Left ventricle myocardium inferior (tissue), 1 donor: ENCODE measurements at places on chromosomes 5 and 9.

GRCh38 chr5:6554812-6555211 is 78.0 kb downstream of the NSUN2 start:
- no peaks in the 10 kb centered on the region for H3K4me1 ChIP-seq
- H3K36me3 ChIP-seq = no peaks in the 10 kb centered on the region

- no peaks in the 10 kb centered on the region for H3K27me3 ChIP-seq
- no peak overlapping the region for H3K4me3 ChIP-seq
- H3K4me1 ChIP-seq = no peaks in the 10 kb centered on the region
- H3K36me3 ChIP-seq = no peaks in the 10 kb centered on the region
These were observed 212.1 kb downstream of the TLR4 start for GRCh38 chr9:117916291-117916690.

DNA sequence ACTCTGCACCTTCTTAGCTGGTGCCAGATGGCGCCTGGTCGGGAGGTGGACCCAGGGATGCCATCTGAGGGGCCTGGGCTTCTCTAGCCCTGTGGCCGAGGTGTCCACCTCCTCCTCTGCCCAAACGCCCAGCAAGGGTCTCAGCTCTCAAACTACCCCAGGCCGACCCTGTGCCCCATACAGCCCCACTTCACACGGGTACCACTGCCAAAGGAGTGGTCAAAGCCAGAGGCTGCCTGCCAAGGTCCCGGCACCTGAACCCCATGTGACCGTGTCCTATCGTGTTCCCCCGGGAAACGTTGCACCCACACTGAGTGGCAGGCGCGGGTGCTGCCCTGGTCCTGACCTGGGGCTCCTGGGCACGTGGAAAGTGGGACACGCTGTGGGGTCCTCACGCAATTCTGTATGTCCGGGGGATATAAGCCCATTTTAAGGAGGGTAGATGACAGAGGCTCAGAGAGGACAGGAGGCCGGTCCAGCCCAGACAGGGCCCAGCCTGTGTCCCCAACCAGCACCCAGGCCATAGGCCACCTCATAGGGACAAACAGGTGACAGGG is 1.9 kb downstream of the ENTPD8 start:
- peaks cover 44% of the 10 kb centered on the region for H3K27me3 ChIP-seq
- H3K27ac ChIP-seq = no peak overlapping the region
- H3K4me1 ChIP-seq = peaks cover 18% of the 10 kb centered on the region
- H3K36me3 ChIP-seq = no peaks in the 10 kb centered on the region
- H3K4me3 ChIP-seq = no peak overlapping the region
- DNase-seq = no peak

- H3K27me3 ChIP-seq = no peaks in the 10 kb centered on the region
- H3K4me1 ChIP-seq = no peaks in the 10 kb centered on the region
- H3K36me3 ChIP-seq = no peaks in the 10 kb centered on the region
- no peak overlapping the region for H3K27ac ChIP-seq
These were observed 96.1 kb downstream of the TMEM232 start for GRCh38 chr5:110630350-110630749.

DNA sequence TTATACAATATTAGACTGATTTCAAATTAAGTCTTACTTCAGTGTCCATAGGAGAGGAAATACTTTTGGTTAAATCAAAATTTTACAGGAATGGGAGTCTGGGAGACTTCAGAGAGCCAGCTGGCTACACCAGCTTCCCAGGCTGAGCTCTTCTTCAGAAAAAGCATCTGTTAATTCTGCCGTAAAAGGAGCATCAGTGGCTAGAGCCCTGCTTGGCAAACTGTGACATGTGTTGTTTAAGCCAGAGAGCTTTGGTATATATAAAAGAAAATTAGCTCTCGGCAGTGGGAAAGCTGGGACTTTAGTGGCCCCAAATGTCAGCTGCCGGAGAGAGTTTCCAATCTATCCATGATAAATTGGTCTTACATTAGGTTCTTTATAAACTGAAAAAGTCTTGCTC is 378.8 kb upstream of the TUSC1 start:
- no peak overlapping the region for H3K27ac ChIP-seq
- H3K4me1 ChIP-seq = no peaks in the 10 kb centered on the region
- no peak overlapping the region for H3K4me3 ChIP-seq
- H3K36me3 ChIP-seq = no peaks in the 10 kb centered on the region
- DNase-seq = no peak

DNA sequence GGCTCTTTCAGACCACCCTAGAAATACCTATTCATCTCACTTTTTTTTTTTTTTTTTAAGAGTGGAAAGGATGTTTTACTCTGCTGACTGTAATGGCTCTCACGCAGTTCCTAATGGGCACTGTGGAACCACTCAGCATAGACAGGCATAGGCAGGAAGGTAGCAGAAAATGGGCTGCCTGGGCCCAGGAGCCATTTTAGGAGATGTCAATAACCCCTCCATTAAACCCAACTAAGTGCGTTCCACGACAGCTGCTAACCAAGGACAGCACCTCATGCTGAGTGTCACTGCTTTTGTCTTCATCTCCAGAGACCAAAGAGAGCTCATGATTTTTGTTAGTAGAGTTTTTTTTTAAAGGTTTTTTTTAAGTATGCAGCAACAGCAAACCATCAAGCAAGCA is 15.3 kb downstream of the MAP1B start:
- peaks cover 34% of the 10 kb centered on the region for H3K36me3 ChIP-seq
- peaks cover 19% of the 10 kb centered on the region for H3K4me1 ChIP-seq
- H3K27ac ChIP-seq = no peak overlapping the region
- H3K4me3 ChIP-seq = no peak overlapping the region
- DNase-seq = no peak

DNA sequence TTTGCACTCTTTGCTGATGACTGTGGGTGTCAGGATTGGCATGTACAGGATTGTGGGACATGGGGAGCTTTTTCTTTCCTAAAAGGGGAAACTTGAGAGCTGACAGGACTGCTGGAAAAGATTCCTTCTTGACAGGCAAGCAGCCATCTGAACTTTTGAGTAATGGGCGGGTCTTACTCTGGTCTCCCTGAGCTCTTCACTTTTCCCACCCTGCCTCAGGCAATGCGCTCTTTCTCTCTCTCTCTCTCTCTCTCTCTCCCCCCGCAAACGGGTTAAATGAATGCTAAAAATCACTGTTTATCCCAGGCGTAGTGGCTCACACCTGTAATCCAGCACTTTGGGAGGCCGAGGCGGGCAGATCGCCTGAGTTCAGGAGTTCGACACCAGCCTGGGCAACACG is 37.1 kb upstream of the F2RL1 start:
- no peak overlapping the region for H3K4me3 ChIP-seq
- H3K27me3 ChIP-seq = no peaks in the 10 kb centered on the region
- no peak for DNase-seq
- H3K36me3 ChIP-seq = no peaks in the 10 kb centered on the region
- H3K4me1 ChIP-seq = no peaks in the 10 kb centered on the region
- no peak overlapping the region for H3K27ac ChIP-seq

- no peak overlapping the region for H3K27ac ChIP-seq
- no peak overlapping the region for H3K4me3 ChIP-seq
- H3K4me1 ChIP-seq = peaks cover 10% of the 10 kb centered on the region
- peaks cover 9% of the 10 kb centered on the region for H3K27me3 ChIP-seq
- no peaks in the 10 kb centered on the region for H3K36me3 ChIP-seq
These were observed 123.0 kb upstream of the GABRP start for GRCh38 chr5:170660531-170660930.

GRCh38 chr5:96930058-96930457 is 5.8 kb upstream of the LNPEP start:
- peaks cover 52% of the 10 kb centered on the region for H3K4me1 ChIP-seq
- no peaks in the 10 kb centered on the region for H3K36me3 ChIP-seq
- H3K4me3 ChIP-seq = no peak overlapping the region
- no peak for DNase-seq
- no peaks in the 10 kb centered on the region for H3K27me3 ChIP-seq

- no peak overlapping the region for H3K4me3 ChIP-seq
- DNase-seq = no peak
- peaks cover 65% of the 10 kb centered on the region for H3K36me3 ChIP-seq
- no peak overlapping the region for H3K27ac ChIP-seq
- H3K27me3 ChIP-seq = no peaks in the 10 kb centered on the region
These were observed 20.2 kb downstream of the ZBED3 start for GRCh38 chr5:77066823-77067442.

DNA sequence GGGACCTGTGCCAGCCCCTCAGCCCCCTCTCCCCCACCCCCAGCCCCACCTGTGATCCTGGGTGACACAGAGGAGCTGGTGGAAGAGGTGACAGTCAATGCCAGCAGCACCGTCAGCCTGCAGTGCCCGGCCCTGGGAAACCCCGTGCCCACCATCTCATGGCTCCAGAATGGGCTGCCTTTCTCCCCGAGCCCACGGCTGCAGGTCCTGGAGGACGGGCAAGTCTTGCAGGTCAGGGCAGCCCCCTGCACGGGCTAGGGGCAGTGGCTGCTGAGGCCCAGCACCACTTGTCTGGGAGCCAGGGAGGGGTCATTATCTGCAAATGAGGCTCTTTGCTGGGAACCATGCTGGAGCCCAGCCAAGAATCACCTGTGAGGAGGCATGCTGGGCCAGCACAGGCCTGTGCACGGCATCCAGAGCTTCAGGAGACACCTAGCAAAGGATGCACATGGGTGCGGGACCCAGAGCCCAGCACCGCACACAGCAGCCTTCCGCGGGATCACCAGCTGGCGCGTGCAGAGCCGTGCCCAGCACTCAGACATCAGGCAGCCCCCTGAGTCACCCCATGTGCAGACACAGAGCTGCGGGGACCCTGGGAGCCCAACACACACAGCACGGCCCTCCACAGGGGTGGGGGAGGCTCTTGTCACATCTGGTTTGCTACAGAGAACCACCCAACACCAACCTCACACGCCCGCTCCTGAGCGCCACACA is 62.0 kb upstream of the ASS1 start:
- peaks cover 22% of the 10 kb centered on the region for H3K27me3 ChIP-seq
- H3K4me3 ChIP-seq = no peak overlapping the region
- H3K36me3 ChIP-seq = no peaks in the 10 kb centered on the region
- no peak for DNase-seq
- no peaks in the 10 kb centered on the region for H3K4me1 ChIP-seq
- H3K27ac ChIP-seq = no peak overlapping the region

- H3K27ac ChIP-seq = no peak overlapping the region
- H3K36me3 ChIP-seq = no peaks in the 10 kb centered on the region
- H3K4me1 ChIP-seq = no peaks in the 10 kb centered on the region
- H3K27me3 ChIP-seq = no peaks in the 10 kb centered on the region
These were observed 1286.1 kb downstream of the PTPRD start for GRCh38 chr9:9326749-9327148.

- H3K36me3 ChIP-seq = no peaks in the 10 kb centered on the region
- no peak overlapping the region for H3K27ac ChIP-seq
- H3K27me3 ChIP-seq = peaks cover 68% of the 10 kb centered on the region
These were observed 8.7 kb upstream of the TLX3 start for GRCh38 chr5:171300358-171300757.

DNA sequence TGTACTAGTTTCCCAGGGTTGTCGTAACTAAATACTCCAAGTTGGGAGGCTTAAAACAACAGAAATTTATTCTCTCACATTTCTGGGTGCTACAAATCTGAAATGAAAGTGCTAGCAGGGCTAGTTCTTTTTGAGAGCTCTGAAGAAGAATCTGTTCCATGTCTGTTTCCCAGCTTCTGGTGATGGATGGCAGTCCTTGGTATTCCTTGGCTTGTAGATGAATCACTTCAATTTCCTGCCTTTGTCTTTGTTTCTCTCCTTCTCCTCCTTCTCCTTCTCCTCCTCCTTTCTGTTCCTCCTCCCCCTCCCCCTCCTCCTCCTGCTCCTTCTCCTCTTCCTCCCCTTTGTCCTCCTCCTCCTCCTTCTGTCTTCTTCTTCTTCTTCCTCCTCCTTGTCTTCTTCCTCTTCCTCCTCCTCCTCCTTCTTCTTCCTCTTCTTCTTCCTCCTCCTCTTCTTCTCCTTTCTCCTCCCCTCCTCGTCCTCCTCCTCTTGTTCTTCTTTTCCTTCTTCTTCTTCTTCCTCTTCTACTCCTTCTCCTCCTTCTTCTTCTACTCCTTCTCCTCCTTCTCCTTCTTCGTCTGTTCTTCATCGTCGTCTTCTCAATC is 104.7 kb upstream of the ANKRD55 start:
- no peak for DNase-seq
- H3K36me3 ChIP-seq = no peaks in the 10 kb centered on the region
- H3K27ac ChIP-seq = no peak overlapping the region
- no peaks in the 10 kb centered on the region for H3K27me3 ChIP-seq
- H3K4me3 ChIP-seq = no peak overlapping the region
- H3K4me1 ChIP-seq = no peaks in the 10 kb centered on the region
